ENCODE measurements at places on chromosomes 2 and 18.
A peak's percentile ranks its signal among the peaks of the same experiment; 100 is the strongest.

DNA sequence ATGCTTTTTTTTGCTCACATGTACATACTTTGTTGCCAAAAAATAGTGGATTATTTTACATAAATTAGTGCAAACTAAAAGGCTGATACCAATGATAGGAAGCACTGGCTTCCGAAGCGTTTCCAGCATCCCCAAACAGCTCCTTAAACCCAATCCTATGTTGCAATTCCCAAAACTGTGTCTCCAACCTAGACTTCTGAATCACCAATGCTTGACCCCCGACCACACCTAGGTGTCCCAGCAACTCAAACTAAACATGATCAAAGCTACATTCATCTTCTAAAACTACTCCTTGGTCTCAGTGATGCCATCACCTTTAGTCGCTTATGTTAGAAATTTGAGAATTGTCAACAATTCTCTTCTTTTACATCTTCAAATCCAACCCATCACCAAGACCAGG lies 13.4 kb downstream of the ATP8B1 start:
- DNase-seq: no peak

- no peak for DNase-seq
These were observed 113.0 kb downstream of the DNER start for GRCh38 chr2:229601396-229601795.

DNA sequence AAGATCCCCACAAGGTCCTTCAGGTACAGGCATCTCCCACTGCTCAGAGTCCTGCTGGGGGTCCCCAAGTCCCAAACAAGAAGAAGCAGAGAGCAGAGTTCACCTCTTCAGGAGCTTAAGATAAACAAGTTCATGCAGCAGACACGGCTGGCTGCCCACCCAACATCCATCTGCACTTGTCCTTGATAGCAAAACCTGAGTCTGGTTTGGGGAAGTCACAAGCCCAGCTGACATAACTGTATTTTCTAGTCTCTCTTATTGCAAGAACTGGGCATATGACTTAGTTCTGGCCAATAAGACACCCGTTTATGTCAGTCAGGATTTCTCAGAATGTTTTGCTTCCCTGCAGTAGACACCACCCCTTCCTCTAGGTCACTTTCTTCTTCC lies 31.8 kb downstream of the AFF3 start:
- DNase-seq: peak; percentile 33

- DNase-seq: no peak
These were observed 16.9 kb downstream of the INPP4A start for GRCh38 chr2:98461498-98462049.

GRCh38 chr2:196967116-196967515 lies 40.6 kb upstream of the PGAP1 start:
- no peak for DNase-seq

DNA sequence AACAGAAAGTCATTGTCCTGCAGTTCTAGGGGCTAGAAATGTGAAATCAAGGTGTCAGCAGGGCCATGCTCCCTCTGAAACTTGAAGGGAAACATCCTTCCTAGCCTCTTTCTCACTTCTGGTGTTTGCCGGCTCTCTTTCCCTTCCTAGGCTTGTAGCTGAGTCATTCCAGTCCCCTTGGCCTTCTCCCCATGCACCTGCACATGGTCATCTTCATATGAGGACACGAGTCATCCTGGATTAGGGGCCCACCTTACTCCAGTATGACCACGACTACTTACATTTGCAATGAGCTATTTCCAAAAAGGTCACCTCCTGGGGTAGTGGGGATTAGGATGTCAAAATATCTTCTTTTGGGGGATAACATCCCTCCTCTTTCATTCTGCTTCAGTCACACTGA lies 168.5 kb upstream of the CXCR4 start:
- no peak for DNase-seq

DNA sequence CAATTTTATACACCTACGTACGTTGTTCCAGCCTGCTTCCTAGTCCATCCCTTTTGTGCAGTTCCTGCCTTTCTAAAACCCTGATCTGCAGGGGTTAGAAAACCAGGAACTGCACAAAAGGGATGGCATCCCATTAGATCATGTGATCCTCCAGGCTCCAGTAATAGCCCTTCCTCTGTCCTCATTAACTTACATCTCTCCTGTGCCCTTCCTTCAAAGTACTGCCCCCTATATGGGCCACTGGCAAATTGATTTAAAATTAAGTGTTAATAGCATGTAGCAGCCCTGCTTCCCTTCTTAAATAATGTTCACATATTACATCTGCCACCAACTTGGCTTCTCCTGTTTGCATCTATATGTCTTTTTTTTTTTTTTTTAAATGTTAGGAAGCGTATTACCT lies 61.3 kb upstream of the NXPH2 start:
- DNase-seq: no peak

- DNase-seq: peak; percentile 62
These were observed 126.9 kb downstream of the NFATC1 start for GRCh38 chr18:79522451-79523205.

DNA sequence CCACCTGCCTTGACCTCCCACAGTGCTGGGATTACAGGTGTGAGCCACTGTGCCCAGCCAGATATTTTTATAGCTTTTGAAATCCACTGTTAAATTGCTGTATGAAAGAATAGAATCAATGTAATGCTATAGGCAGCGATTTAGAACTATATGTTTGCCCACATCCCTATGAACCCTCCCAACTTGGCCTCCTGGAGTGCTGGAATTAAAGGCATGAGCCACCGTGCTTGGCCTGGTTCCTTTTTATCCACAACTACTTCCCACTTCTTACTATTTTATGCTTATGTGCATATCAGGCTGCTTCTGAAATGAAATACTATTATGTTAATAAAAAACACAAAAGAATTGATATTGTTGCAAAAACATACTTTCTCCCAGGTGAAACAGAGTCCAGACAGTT lies 11.6 kb upstream of the PTPN2 start:
- DNase-seq: no peak

DNA sequence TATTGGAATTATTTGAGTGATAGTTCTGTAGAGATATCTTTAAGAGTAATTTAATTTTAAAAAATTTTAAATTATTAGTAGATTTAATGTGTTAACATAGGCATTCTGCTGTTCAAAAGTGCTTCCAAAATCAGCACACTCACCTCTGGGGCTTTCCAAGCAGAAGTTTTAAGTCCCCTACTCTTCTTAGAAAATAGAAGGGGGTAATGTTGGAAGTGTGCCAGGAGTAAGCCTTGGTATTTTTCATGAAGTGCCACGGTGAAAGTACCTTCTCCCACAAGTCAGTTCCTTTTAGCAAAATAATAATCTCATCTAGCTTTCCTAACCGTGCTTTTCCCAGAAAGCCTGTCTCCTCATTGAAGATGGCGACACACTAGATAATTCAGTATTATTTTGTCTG lies 3.9 kb upstream of the TNFRSF11A start:
- DNase-seq: no peak

GRCh38 chr2:185372188-185372587 lies 366.4 kb upstream of the FSIP2 start:
- DNase-seq: no peak

- DNase-seq: peak; percentile 85
These were observed 88.7 kb upstream of the CXCR4 start for GRCh38 chr2:136206613-136207012.

GRCh38 chr2:113768770-113769169 lies 12.3 kb upstream of the SLC35F5 start:
- DNase-seq: no peak

GRCh38 chr2:148680462-148680861 lies 35.9 kb downstream of the EPC2 start:
- DNase-seq: no peak

GRCh38 chr18:47748847-47749599 lies 181.4 kb downstream of the SMAD2 start:
- peak; percentile 72 for DNase-seq

DNA sequence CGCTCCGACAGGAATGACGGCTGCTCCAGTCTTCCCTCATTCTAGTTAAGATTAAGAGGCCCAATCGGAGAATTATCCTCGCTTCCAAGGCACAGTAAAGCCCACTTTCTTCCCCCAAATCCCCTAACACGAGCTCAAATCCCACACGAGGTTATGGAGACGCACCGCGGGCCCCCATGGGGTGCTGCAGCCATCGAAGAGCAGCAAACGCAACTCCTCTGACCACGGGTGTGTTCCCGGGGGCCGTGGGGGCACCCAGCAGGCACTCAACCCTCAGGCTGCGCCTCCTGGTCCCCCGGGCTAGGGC lies 446 bp downstream of the COPS9 start:
- no peak for DNase-seq

DNA sequence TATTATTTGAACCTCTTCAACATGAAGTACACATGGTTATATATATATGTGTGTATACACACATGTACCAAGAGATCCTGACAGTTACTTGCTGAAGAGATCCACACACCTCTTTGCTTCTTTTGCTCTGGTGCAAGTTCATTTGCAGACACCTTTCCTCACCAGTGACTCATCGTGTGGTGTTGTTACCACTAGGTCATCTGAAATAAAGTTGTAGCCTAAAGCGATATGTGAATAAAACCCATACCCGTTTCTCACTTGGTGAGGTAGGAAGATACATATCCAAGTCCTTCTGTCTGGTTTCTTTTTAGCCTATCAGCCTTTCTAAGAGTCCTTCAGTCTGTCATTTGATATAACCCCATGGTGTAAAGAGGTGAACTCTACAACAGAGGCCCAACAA lies 379.4 kb upstream of the RAB12 start:
- no peak for DNase-seq

GRCh38 chr18:77203071-77203470 lies 46.6 kb upstream of the GALR1 start:
- DNase-seq: no peak

- DNase-seq: peak; percentile 18
These were observed 304.7 kb downstream of the FBXO15 start for GRCh38 chr18:73842795-73843394.

DNA sequence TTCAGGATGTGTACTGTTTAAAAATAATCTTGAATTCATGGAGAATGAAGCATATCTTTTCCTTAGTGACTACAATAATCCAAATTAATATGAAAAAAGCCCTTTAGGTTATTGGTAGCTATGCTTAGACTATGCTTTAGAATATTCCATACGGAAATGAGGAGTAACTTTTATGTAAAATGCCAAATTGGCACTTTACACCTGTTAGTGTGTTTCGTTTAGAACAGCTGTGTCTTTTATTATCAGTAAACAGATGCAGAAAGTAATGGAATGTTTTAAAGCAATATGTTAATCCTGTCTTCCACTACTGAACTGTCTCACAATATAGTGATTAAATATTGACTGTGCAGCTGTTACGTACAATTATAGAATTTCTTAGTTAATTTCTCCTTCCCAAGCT lies 129.6 kb downstream of the PMS1 start:
- no peak for DNase-seq

DNA sequence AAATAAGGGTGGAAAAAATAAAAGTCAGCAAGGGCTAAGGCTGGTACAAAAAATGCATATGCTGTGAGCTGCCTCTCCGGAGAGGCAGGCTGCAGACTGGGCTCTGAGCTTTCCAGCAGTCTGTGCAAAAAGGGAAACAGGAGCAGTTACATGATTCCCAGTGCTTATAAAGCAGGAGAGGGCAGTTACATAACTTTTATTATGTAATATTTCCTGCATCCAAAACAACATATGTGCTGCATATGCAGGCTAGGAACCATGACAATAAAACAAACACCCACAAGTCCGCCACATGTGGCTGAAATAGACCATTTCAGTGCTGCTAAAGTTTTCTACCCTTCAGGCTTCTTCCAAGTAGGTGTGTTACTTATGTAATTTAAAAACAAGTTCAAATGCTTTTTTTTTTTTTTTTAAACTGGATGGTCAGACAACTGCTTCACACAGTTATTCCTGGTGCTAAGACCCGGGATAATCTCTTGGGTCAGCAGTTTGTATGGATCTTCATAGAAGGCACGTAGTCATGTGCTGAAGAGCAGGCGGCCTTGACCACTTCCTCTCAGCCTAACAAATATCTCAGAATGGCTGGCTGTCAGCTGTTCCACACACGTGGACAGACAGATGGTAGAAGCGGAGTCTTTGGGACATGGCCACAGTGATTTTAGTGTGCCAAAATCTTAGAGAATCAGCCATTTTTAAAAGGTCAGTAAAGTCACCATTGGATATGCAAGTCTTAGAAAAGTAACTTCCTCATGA lies 43.5 kb downstream of the ARMC9 start:
- no peak for DNase-seq

Measured in CD4-positive, alpha-beta T cell treated with Interferon gamma for 1 hour (primary cell).